ENCODE measurements at places on chromosomes 1 and 21. TPM values are rescaled to one million over a fixed set of nuclear protein-coding genes. Genes with fewer than 3 reads are reported as not detected.

The ERICH3 gene
- total RNA-seq = not detected

The MX2 gene
- total RNA-seq = not detected

GRCh38 chr1:7097938-7098592 lies 312.8 kb downstream of the CAMTA1 start:
- DNase-seq = no peak

DNA sequence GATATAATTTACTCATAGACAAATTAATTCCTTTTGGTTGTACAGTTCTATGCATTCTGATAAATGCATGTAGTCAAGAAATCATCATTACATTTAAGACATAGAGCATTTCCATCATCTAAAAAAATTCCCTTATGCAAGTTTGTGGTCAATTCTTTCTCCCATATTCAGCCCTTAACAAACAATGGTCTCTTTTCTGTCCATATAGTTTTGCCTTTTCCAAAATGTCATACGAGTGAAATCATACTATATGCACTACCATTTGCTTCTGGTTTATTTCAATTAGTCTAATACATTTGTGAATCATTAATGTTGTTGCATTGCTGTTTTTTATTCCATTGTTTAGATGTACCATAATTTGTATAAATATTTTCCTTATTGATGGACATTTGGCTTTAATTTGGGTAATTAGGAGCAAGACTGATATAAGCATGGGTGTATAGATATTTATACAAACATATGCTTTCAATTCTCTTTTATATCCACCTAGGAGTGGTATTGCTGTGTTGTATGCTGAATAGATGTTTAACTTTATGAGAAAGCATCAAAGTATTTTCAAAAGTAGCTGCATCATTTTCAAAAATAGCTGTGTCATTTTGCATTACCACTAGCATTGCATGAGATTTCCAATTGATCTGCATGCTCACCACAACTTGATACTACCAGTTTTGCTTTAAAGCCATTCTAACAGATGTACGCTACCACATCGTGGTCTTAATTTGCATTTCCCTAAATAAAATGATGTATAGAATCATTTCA lies 397.0 kb upstream of the ADAMTS5 start:
- no peak for DNase-seq

DNA sequence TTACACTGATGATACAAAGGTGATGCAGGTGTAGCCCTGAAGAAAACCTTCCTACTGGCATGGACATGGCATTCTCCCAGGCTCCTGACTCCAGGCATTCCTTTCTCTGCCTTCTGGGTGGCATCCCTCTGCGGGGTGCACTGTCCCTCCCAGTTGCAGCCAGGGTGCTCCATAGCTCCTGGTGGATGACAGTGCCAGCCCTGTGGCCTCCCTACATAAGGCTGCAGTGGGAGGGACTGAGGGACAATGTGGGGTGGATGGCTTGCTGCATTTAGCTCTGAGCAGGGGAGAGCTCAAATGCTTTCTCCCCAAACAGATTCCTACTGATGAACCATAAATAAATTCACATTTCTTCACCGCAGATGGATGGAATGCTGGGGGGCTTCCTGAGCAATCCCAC lies 97.0 kb upstream of the GJB5 start:
- DNase-seq = no peak

DNA sequence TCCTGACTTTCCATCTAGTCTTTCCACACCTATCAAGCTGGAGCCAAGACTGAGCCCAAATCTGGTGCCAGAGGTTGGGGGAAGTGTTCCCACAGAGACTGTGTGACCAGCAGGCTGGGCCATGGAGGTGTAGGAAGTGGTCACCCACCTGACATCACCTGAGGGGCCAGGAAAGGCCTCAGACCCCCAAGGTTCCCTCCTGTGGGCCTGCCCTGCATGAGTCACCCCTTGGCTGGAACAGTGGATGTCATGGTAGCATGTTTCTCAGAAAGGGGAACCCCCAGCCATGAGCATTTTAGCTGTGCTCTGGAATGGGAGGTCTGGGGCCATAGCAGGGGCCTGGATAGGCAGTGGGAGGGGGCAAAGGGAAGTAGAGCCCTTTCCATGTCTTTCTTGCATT lies 5.7 kb upstream of the TNFRSF8 start:
- DNase-seq = peak; percentile 29

All from mammary epithelial cell (primary cell).